ENCODE measurements at places on chromosomes 16 and 17.

DNA sequence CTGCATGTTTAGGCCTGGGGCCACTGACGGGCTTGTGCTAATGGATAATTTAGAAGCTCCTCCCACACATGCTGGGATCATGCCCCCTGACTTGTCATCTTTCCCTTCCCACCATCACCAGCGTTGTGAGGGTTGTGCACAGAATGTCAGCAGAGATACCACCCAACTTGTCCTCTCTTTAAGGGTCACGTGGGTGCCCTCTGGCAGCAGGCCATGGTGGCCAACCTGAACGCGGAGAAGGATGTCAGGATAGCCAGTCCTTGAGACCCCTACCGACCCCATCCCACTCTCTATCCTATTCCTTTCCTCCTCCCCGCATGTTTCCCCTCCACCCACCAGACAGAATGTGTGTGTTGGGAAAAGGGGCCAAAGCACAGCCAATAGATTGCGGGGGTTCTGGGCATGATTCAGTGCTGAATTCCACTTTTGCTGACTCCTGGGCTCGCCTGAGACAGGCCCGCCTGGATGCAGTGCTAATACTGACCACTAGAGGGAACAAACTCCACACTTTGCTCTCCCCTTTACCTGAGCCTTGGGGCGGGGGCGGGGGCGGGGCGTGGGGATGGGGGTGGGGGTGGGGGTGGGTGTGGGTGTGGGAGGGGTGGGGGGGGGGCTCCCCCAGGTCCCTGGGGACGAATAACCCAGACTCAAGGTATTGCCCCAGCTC is at the start of gene GH2:
TSS of gene GH2 (minus strand) at position 10 of the 667 bp plus-strand sequence. CDS start 143 bp downstream, outside the sequence.
- DNase-seq, result peak; percentile 72

- no peak for DNase-seq
These were observed 76.0 kb downstream of the N4BP1 start for GRCh38 chr16:48533931-48534330.

DNA sequence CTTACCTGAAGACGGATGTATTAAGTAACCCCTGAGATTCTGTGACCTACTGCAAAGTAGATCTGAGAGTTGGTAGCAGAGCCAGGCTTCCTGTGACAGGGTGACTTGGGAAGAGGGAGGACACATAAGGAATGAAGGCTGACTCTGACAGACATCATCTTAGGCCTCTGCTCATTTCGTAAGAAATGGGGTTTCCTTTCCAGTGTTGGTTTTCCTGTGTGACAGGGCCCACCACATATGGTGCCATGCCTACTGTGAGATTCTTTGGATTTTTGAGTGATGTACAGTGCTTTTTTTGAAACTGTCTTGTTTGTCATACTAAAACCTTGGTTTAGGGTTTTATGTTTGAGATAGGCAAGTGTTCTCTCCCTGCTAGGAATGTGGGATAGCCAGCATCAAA is 12.7 kb downstream of the LIG3 start:
- DNase-seq, result no peak

DNA sequence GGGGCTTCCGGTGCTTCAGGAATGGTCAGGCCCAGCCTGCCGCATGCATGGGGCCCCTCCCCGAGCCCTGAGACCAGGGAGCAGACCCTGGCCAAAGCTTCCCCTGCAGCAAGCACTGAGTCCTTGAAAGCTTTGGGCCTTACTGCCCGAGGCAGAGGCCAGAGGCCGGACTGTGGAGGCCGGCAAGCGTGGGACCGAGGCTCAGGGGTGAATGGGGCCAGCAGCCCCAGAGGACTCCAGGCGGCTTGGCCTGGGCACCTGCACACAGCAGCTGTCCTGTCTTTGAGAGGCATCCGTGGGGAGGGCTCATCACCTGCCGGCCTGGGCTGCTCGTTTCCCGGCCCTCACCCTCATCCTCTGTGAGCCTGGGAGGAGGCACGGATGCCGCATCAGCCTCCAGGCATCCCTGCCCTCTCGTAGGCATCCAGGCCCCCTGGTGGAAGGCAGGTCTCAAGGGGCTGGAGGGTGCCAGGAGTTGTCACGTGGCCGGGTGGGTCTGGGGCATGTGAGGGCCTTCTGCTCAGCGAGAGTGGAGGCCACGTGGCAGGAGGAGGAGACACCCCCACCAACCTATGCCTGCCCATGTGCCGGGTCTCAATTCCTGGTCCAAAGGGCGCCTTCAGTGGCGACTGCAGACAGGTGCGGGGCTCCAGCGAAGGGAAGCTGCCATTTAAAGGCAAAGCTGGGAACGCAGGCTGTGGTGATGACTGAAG is 31.4 kb downstream of the CACNA1H start:
- no peak for DNase-seq

DNA sequence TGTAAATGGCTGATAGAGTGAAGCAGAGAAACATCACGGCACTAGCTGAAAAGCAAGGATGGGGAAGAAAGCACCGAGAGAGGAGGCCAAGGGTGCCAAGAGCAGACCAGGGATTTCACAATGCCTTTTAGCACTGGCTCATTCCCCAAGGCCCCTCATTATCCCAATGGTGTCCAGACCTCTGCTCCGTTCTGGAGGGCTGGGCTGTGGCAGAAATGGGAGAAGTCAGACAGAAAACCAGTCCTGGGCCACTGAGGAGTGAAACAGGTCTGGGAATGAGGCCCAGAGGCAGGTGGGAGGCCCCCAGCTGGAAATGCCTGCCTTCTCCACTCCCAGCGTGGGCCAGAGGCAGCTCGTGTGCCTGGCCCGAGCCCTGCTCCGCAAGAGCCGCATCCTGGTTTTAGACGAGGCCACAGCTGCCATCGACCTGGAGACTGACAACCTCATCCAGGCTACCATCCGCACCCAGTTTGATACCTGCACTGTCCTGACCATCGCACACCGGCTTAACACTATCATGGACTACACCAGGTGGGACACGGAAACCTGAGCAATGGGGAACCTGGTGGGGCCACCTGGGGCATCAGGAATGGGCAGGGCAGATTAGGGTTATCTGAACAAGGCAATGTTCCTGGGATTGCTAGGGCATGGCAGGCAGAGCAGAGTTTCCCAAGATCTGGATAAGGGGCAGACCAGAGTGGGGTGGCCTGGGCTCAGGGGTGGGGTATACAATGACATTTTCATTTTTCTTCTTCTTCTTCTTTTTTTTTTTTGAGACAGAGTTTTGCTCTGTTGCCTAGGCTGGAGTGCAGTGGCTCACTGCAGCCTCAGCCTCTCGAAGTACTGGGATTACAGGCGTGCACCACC is 20.3 kb downstream of the ANKRD40 start:
- no peak for DNase-seq

GRCh38 chr17:50560931-50561745 is 623 bp downstream of the CACNA1G start:
- DNase-seq, result no peak

GRCh38 chr16:30609926-30610839 is at the start of gene ZNF689:
ZNF689 (minus strand) TSS chr16:30610389; CDS start chr16:30610041, 348 bp downstream.
- peak; percentile 93 for DNase-seq

DNA sequence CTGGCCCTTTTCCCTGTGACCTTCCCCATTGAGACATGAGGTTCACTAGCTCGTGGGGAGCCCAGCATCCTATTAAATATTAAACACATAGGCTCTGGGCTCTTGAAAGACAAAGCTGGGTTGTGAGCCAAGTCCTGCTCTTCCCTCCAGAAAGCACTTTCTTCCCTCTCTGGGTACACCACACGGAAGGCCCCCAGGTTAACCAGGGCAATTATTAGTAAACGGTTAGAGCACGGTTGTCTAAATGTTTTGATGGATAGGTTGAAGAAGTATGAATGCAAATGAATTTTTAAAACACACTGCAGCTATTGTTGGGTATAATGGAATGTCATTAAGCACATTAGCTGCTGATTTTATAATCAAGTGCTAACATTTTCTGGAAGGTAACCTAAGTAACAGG is 32.7 kb upstream of the CDH13 start:
- DNase-seq, result no peak

DNA sequence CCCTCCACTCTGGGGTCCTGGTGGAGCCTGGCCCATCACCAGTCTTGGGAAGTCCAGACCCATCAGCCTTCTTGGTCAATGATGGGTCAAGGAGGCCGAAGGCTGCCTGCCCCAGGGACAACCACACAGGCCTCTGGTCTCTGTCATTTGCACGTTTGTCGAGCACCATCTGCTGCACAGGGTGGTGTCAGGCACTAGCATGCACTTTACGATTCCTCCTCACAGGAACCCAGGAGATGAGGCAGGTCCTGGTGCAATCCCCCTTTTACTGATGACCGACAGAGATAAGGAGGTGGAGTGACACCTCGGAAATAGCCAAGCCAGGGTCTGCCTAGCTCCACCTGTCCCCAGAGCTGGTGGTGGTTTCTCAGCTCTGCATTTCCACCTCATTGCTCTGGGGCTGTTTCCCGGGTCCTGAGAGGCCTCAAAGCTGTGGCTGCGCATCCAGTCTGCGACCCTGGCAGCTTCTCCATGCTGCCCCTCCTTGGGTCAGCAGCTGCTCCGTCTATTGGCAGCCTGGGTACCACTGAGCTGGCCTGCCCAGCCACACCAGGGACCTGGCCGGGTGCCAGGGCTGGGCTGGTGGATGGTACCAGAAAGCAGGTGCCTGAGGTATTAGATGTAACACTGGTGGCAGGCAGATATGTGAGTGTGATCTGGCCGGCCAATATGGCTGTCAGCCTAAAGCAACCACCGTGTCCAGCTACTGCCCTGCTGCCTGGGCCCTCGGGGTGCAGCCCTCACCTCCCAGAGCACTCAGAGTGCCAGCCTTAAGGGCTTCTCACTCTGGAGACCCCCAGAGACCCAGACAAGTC is 10.0 kb downstream of the MMP15 start:
- no peak for DNase-seq

DNA sequence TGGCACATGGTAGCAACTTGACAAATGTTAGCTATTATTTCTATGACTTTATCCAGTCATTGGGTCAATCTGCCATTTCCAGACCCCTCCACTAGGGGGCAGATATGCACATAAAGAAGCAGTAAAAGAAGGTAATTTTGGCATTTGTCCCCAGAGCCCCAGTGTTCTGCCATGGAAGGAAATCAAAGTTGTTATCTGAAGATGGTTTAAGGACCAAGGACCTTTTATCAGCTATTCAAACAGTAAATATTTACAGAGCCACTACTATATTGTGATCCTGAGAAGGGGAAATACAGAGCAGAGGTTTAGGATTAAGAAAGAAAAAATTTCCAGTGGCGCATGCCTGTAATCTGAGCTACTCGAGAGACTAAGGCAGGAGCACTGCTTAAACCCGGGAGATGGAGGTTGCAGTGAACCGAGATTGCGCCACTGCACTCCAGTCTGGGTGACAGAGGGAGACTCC is 20.0 kb downstream of the TRAF4 start:
- peak; percentile 70 for DNase-seq

GRCh38 chr17:10050597-10051101 is 145.6 kb upstream of the RCVRN start:
- peak; percentile 24 for DNase-seq

DNA sequence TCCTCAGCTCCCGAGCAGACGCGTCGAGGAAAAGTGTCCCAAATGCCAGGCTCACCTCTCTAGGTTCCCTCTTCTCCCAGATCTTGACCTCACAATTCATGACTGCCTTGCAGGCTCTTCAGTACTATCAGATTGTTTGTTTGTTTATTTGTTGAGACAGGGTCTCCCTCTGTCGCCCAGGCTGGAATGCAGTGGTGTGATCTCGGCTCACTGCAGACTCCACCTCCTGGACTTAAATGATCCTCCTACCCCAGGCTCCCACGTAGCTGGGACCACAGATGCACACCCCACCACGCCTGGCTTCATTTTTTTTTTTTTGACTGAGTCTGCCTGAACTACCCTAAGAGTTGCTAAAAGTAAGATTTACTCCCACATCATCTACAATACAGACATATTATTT is 15.9 kb downstream of the TMEM235 start:
- DNase-seq, result no peak

- no peak for DNase-seq
These were observed 50.0 kb downstream of the MRTFB start for GRCh38 chr16:14121142-14121541.

- no peak for DNase-seq
These were observed 24.7 kb downstream of the DEF8 start for GRCh38 chr16:89973235-89973634.

DNA sequence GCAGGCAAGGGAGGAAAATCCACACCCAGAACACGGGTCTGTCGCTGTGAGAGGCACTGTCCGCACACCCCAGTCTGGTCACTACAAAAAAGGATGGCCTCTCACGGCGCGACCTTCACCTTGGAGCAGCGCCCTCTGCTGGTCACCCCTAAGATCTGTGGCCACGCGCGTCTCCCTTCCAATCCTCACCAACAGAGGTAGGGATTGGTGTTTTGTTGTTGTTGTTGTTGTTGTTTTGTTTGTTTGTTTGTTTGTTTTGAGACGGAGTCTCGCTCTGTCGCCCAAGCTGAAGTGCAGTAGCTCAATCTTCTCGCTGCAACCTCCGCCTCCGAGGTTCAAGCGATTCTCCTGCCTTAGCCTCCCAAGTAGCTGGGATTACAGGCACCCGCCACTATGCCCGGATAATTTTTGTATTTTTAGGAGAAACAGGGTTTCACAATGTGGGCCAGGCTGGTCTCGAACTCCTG is 15.0 kb upstream of the C17orf58 start:
- DNase-seq, result peak; percentile 70

- no peak for DNase-seq
These were observed 805.3 kb upstream of the SOX9 start for GRCh38 chr17:71315568-71315967.

DNA sequence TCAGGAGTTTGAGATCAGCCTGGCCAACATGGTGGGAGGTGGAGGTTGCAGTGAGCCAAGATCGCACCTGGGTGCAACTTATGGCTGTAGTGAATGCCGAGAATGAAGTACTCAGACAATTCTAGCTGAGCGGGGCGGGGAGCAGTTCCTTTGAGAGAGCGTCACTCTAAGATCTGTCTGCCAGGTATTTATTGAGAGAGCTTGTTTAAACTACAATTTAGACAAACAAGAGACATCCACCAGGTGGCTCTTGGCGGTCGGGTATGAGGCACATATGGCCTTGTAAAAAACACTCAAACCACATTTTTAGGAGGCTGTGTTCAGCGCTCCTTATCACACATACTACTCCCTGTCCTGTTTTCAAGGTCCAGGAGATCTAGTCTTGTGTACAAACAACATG is 40.6 kb upstream of the CDH1 start:
- DNase-seq, result no peak

DNA sequence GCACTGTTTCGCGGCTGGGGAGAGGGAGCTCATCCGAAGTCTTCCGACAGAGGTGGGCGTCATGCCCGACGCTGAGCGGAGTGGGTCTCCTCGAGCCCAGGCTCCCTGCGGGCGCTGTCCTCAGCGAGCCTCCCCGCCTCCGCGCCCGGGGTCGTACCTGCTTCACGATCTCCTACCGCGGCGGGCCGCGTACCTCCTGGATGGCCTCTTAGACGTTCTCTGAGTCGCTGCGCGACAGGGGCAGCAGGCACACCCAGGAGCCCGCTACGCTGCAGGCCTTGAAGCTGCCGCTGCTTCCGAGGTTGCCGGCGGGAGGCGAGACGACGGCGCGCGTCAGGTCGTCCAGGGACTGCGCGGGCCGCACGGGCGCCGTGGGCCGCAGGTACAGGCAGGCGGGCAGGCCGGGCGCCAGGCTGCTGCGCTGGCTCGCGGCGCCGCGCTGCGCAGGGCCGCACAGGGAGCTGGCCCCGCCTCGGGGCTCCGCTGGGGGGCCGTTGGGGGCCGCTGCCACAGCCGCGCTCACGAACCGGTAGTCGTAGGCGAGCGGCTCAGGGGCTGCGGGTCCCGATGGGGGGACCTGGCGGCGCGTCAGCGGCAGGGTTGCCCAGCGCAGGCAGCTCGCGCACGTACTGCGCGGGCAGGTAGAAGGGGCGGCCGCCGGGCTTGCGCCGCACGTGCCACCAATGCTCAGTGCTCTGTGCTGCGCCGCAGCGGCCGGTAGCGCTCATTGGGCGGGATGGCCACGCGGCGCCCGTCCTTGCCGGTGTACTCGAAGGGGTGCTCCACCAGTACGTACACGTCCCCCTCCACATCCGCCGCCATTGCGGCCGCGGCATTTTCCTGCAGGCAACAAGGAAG is 116.4 kb upstream of the SMURF2 start:
- DNase-seq, result peak; percentile 53

- no peak for DNase-seq
These were observed 54.6 kb downstream of the ACTG1 start for GRCh38 chr17:81457917-81458555.
